Stimulated activated naive CD8-positive, alpha-beta T cell treated with anti-CD3 and anti-CD28 coated beads, Interleukin-15, Interleukin-2, amounts not matched to agents 100 U/mL and 50 U/mL, for 24 hours (primary cell): ENCODE measurements at places on chromosomes 7 and 10.

DNA sequence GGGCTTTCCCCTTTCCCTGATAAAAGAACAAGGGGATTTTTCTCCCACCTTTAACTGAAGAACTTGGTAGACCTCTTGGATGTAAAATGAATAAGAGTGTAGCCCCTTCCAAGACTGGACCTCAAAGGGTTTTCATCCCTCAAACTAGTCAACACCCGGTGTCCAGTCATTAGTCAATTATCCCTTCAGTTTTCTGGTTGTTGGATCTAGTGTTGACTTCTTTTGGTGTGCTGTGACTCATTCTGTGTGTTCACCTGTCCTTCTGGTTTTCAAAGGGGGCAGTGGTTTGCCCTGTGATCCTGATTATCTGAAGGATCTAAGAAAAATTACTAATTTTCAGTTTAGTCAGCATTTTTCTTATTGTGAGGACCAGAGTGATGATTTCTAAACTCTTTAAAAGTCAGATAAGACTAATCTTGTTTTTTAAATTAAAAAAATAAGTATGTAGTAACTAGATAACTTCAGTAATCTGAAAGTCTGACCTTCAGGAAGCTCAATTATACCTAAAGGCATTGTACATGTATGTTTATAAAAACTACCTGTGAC, 583.5 kb downstream of the CNTNAP2 start:
- no peak for DNase-seq

DNA sequence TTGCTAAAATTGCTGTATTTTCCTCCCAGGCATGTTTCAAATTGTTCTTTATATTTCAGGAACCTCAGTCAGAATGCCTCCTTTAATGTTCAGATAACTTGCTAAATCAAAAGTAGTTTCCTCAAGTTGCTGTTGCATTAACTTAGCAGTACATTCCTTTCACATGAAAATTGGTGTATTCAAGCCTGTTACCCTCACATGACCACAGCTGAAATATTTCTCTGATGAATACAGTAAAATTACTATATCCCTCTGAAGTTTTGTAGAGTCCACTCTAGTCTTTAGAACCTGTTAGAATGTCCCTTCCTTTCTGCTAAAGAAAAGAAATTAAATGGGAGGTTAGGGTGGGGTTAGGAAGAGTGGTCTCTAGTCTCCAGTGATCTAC, 24.5 kb upstream of the C1GALT1 start:
- DNase-seq, result no peak

DNA sequence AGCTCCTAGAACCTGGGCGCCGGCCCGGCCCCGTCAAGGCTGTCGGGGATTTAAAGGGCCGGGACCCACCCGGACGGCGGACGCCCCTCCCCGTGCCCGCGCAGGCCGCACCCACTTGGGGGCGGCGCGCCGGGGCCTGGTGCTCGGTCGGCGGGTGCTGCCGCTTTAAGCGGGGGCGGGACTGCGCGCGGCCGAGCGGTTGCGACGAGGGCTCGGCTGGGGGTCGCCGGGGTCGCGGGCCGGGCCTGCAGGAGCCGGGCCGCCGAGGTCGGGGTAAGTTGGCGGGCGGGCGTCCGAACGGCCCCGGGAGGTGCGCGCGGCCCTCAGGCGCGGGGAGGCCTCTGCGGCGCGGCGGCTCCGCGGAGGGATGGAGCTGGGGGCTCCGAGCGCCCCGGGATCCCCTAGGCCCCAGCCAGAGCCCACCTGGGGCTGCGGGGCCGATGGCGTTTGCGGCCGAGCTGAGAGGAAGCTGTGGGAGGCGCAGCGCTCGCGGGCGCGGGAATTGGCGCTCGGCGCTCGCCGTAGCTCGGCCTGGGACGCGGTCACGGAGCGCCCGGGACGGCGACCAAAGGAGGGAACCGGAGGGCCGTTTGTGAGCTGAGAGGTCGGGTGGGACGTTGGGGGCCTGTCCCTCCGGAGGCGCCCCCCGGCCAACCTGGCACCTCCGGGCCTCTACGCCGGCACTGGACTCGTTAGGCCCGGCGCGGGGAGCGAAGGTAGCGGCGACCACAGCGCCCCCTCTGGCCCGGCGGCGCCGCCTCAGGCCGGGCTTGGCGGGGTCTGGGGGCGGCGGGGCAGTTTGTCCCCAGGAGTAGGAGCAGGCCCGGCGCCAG, at the start of gene TRRAP:
TRRAP (plus strand) TSS at position 168 of the 833 bp plus-strand sequence. CDS start 2,619 bp downstream, outside the sequence.
- peak; percentile 83 for DNase-seq

DNA sequence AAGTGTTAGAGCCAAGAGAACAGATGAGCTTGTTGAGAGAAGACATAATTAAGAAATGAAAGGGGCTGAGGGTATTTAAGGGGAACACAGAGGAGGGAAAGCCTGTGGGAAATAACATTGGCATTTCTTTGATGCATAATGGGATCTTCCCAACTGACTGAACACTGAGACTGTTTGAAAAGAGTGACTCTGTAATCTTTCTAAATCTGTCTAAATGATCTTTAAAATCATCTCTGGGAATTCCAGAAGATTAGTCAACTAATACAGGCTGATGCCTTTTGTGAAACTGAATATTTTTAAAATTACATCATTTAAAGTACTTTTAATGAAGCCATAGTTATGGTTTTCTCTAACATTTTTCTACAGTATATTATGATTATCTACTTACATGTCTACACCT, 17.4 kb upstream of the SLC35G1 start:
- DNase-seq, result no peak

DNA sequence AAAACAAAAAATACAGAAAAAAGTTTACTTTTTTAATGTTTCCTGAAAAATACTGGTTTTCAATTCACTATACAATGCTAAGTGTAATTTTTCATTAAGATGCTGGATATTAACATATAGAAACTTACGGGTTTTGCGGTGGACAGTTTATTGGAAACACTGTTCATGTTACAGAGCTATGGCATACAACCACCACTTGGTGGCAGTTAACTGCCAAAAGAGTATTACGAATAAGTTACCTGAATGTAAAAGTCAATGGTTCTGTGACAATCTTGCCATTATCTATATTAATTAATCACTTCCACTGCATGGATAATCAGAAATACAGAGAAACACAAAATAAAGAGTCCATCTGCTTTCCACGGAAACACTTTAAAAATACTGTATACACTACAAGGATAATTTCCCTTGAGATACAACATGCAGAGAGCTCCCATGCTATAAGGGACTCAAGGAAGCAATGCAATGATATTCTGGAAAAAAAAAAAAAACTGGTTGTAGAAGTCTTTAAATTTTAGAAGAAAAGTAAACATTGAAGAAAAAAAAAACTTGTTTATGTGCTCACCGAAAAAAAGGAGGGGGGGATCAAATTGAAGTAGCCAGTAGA, 97.0 kb downstream of the TPK1 start:
- DNase-seq, result no peak

GRCh38 chr7:14380881-14381280, 391.4 kb upstream of the ETV1 start:
- DNase-seq, result no peak
